ENCODE measurements at places on chromosomes 5 and 9. TPM values are rescaled to one million over a fixed set of nuclear protein-coding genes. Genes with fewer than 3 reads are reported as not detected.

OBP2B gene
- not detected for total RNA-seq

GRCh38 chr5:58456026-58456425, 3.9 kb downstream of the PLK2 start:
- peak; percentile 47 for DNase-seq

- DNase-seq: no peak
Measured at GRCh38 chr5:151351671-151352070, 4.3 kb upstream of the SLC36A2 start.

PRR7 gene
- total RNA-seq: 44.4 TPM

- DNase-seq: no peak
Measured at GRCh38 chr5:151672516-151672915, 14.2 kb downstream of the SPARC start.

DOCK8 gene
- 1.4 TPM for total RNA-seq

PCDH1 gene
- 5.4 TPM for total RNA-seq

PLAC8L1 gene
- total RNA-seq: not detected

PCDHGA7 gene
- total RNA-seq: not detected

GRCh38 chr9:618478-618877, 223.0 kb upstream of the DMRT1 start:
- DNase-seq: no peak

GARNL3 gene
- total RNA-seq: 5.9 TPM

DNA sequence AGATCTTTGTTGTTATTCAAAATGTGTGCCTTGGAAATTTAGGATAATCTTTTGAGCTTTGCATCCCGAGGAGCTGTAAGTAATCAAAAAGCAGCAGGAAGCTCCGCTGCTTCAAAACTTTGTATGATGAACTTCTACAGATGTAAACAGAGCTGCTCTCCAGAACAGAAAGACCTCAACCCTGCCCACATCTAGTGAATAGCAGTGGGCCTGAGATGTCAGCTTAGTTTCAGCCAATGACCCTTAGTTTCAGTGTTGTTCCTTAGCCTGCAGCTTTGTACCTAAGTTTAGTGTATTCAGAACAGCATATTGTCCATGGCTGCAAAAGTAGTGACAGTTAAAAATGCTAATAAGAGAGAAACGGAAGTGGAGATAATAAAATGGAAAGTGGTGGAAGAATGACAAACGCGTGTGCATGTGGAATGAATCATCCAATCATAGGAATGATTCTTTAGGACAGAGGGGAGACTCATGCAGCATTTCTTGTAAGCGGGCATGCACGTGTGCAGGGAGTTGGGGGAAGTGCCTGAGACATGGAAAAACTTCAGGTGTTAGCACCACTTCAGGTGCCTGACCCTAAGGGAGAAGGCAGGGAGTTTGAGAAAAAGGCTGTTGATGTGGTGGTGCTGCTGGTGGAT, 24.9 kb downstream of the SNX24 start:
- peak; percentile 38 for DNase-seq

- DNase-seq: no peak
Measured at GRCh38 chr5:59597690-59598546, 295.6 kb downstream of the PDE4D start.

OGN gene
- not detected for total RNA-seq

GRCh38 chr5:177336603-177337494, 14.6 kb downstream of the LMAN2 start:
- no peak for DNase-seq

Data from M059J (cell line).